Stimulated activated CD8-positive, alpha-beta memory T cell treated with anti-CD3 and anti-CD28 coated beads, Interleukin-15, amount 100 ng/mL, for 1 hour (primary cell): ENCODE measurements at places on chromosomes 5 and 9.

DNA sequence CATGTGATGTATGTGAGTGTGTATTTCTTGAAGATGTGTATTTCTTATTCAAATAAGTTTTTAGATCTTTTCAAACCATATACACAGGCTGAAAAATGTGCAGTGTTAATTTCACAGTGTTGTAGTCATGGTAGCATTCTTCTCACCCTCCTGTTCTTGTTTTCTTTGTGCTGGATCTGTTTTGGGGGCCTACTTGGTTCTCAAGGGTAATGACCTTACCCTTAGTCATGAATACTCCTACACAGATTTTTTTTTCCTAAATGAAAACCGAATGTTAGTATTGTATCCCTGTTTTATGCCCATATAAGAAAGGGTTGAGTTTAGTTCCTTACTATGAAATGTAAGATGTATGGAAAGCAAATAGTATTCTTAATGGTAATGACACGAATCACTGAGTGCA is 88.0 kb downstream of the SLC44A1 start:
- no peak for DNase-seq

DNA sequence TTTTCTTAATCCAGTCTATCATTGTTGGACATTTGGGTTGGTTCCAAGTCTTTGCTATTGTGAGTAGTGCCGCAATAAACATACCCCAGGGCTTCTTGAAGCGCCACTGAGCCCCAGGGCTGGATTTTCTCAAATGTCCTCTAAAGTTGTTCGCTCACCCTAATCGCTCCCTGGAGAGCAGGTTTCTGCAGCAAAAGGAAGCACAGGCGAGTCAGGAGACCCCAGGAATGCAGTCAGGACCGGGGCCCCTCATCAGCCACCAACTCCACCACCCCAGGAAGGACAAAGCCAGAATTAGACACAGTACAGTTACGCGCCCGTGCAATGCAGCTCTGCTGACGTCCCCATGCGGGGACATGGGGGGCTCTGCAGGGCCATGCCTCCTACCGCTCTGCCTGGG is 15.7 kb upstream of the OBP2B start:
- no peak for DNase-seq

DNA sequence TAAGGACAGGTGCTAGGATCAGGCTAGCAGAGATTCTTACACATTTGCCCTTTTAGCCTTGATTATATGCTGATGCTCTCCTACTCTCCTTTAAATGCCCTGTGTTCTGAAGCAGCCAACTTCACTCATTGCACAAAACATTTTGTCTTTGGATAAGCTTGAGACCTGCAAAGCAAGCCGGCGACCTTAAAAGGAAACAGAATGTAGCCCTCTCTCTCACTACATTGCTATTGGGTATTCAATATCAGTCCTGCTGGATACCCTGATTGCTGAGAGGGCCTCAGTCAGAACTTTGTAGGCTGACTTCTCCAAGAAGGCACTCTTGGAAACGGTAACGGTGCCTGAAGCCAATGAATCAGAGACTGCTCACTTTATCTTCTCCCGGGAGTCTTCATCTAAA is 528.9 kb downstream of the DTWD2 start:
- no peak for DNase-seq

DNA sequence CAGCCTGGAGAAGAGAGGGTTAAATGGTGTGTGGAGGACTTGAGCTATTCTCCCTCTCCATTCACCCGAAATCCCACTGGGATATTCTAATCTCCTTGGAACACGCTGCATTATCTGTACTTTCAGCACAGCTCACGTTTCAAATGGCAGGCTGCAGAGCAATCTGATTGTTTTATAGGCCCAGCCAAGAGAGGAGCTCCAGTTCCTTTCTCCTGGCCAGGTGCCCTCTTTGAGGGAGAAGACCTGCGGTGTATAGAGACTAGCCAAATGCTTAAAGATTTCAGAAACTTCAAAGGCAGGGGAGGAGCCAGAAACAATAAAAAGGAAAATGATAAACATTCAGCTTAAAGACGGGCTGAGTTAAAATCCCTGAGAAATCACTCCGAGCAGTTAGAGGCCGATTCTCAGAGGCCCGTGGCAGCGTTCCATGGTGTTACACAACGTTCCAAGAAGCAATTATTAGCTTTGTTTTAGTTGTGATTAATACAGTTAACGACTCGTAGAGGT is 564.0 kb upstream of the KLF4 start:
- no peak for DNase-seq

- DNase-seq = no peak
These were observed 38.4 kb upstream of the SMIM15 start for GRCh38 chr5:61200582-61201155.

DNA sequence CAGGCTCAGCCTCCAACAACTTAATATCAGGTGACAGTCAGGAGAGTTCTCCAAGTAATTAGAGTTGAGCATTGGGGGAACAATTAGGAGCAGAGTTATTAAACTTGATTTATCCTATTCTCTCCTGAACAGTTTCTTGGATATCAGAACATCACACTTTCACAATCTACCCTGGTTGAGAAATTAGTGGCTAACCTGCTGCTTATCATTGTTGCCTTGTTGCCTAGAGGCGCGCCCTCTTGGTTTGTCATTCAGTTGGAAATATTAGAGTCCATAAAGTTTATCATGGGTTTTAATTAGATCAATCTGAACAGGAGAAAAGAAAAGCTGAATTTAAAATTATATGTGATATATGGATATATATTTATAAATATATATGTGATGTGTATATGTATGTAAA is 291.1 kb downstream of the CCDC171 start:
- no peak for DNase-seq

- no peak for DNase-seq
These were observed 115.6 kb downstream of the CETN3 start for GRCh38 chr5:90293931-90294330.
